NCI-H2029 treated with DMSO at 0.1 percent for 48 hours (cell line): ENCODE measurements at places on chromosomes 12 and 14.

DNA sequence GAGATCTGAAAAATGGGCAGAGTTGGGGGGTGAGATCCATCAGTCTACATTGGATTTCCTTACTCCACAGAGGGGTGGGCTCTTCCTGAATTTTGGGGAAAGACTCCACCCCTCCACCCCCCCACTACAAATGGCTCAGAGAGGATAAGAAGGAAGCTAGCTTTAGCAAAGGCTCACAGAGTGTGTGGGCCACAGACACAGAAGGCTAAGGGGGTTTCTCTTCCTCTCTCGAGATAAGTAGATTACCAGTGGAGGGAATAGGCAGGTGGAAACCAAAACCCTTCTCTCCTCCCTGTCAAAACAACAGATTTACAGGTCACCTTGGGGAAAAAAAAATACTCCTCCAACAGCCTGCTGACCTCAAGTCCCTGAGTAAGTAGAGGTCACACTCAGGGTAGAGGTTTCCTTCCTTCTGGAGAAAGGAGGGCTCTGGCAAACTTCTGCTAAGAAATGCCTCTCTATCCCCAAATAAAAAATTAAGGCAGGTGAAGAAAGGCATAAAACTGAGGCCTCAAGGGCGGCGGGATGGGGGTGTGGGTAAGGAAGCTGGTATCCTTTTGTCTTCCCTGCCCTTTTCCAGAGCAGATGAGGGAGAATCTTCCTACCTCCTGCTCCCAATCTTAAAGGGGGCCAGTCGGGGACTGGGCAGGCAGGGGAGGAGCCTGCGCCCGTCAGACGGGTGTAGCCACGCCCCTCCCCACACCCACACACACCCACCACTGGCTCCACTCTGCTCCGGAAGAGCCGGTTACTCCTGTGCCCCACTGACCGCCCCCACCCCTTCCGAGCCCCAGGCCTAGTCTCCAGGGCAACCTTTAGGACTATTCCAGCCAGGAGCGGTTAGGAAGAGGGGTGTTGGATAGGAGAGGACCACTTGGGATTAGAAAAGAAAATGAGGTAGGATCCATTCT is 1.9 kb upstream of the BAZ2A start:
- no peak for DNase-seq

DNA sequence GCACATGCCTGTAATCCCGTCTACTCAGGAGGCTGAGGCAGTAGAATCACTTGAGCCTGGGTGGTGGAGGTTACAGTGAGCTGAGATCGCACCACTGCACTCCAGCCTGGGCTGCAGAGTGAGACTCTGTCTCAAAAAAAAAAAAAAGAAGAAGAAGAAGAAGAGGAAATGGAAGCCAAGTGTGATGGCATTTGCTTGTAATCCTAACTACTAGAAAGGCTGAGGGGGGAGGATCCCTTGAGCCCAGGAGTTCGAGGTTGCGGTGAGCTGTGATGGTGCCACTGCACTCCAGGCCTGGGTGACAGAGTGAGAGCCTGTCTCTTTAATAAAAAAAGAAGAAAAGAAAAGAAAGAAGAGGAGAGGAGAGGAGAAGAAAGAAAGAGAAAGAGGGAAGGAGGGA is 52.1 kb downstream of the LGMN start:
- DNase-seq: no peak

DNA sequence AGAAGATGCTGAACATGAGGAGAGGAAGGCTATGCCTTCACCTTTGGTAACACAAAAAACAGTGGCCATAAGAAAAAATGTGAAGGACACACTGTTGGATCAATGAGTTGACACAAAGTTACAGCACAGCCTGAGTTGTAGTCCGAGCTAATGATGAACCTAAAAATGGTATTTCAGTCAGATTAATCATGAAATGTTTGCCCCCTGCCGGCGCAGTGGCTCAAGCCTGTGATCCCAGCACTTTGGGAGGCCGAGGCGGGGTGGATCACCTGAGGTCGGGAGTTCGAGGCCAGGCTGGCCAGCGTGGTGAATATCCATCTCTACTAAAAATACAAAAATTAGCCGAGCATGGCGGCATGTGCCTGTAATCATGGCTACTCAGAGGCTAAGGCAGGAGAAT is 1.3 kb upstream of the CAPRIN2 start:
- no peak for DNase-seq

GRCh38 chr14:58227096-58227819 is 17.4 kb upstream of the PSMA3 start:
- no peak for DNase-seq

GRCh38 chr12:127677537-127678131 is 589.3 kb upstream of the TMEM132C start:
- peak; percentile 29 for DNase-seq

- DNase-seq: no peak
These were observed 2.7 kb upstream of the TRAF3 start for GRCh38 chr14:102774391-102775153.

- DNase-seq: no peak
These were observed 56.9 kb downstream of the HSP90AA1 start for GRCh38 chr14:102029956-102030355.

- no peak for DNase-seq
These were observed 3.5 kb downstream of the KICS2 start for GRCh38 chr12:64218597-64218996.

DNA sequence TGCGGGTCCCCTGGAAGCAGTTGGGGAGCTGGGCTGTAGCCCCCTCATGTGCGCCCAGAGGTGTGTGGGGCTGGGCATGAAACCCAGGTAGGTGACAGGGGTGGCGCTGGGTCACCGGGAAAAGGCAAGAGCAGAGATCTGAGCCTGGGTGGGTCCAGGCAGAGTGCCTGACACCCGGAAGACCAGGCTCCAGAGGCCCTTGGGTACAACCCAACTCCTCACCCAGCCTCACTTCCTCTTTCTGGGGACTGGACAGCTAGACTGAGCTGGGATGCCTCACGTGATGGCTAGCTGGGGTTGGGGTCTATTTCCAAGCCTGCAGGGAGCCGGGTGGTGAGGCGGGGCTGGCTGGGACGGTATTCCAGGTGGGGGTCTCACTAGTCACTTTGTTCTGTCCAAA is 16.3 kb upstream of the CYP46A1 start:
- no peak for DNase-seq

DNA sequence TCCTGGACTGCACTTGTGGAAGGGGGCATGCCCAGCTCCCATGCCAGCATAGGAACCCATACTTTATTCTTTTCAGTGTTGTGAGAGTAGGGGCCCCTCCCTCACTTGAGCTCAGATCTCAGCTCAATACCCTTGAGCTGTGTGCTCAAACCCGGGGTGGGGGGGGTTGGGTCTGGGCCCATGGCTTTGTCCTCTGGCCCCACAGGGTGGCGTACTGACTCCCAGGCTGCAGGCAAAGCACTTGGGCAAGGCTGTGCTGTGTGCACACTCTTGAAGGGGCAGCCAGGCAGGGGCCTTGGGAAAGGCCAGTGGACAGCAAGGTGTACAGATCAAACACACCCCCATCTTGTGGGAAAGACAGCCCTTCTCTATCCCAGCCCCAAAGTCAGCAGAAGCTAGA is 81.8 kb downstream of the WIF1 start:
- no peak for DNase-seq

GRCh38 chr14:68941820-68942219 is 37.3 kb downstream of the ACTN1 start:
- no peak for DNase-seq

GRCh38 chr12:18146363-18146762 is 56.4 kb upstream of the RERGL start:
- DNase-seq: no peak

- DNase-seq: no peak
These were observed 159.1 kb downstream of the C12orf50 start for GRCh38 chr12:87870061-87870460.

DNA sequence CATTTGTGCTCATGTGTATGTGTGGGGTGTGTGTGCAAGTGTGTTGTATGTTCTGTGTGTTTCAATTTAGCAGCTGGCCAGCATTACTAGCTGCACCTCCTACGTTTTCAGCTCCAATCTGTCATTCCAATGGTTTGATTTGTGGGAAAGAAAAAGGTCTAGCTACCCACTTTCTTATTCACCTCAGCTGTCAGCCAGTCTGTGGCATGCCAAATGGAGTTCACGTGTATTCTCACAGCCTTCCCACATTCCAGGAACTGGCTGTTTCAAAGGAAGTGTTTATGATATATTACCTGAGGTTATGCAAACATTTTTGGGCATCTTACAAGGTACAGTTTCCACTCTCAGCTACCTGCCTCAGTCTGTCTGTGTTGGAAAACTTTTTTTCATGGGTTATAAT is 220.2 kb upstream of the CPNE8 start:
- DNase-seq: no peak

- DNase-seq: no peak
These were observed 64.5 kb downstream of the TESC start for GRCh38 chr12:117034701-117035151.

GRCh38 chr12:133130808-133131128 is 341 bp downstream of the ZNF10 start:
- no peak for DNase-seq

- peak; percentile 53 for DNase-seq
These were observed 95.3 kb downstream of the BICD1 start for GRCh38 chr12:32201976-32202375.

DNA sequence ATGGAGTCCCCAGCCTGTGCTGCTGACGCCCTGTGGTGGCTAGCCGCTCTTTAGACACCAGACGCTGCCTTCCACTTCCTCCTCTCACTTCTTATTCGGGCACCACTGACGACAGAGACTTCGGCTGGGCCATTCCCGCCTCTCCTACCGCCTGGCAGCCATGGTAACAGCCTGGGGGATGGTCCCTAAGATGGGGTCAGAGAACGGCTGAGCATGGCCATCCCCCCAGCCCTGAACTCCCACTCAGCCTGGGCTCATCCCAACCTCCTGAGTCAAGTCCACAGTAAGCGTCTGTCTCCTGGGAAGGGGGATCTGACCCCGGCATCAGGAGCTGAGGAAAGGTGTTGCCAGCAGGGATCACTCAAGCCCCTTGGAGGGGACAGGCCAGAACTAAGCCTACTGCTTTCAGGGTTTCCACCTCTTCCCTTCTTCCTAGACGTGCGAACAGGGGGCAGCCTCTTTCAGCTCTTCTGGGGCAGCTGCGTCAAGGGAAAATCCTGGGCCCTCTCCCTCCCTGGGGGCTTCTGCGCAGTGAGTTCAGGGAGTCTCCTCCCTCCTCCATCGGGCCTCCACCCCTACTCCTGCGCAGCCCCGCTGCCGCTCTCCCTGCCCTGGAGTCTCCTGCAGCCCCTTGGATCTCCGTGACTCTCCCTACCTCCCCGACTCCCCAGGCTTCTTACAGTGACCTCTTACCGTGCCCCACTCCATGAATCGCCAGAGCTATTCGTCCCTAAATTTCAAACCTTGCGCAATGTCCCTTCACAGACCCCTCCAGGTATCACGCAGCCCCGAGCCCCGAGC is 643 bp upstream of the TAMALIN start:
- no peak for DNase-seq

DNA sequence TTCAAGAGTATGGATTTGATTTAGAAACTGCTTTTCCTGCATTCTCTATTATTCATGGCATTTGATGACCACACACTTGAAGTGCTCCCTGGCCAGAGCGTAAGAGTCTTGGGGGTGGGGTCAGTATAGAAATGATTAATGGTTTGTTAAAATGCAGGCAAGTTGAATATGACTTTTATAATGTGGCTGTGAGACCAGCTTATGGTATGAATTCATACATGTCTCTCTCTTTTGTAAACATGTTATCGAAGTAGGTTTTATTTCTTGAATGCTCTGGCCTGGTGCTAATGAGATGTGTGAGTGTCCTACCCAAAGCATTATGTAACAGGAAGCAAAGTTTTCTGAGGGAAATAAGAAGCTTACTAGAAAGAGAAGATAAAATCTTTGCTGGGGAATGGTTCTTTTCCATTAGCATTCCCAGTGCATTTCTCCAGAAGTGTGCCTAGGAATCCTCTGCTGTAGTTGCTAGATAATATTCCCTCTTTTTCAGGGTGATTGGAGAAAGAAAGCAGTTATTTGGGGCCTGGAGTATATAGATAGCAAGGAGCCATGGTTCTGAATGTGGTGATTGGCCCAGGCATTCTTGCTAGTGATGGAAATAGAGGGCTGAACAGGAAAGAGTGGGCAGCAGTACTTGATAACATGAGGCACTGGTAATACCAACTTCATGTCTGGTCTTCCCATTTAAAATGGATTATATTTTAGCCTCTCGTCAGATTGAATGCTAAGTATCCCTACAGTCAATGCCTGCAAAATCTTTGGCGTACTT is 289.7 kb downstream of the RAD51B start:
- no peak for DNase-seq
